Progenitor cell of endocrine pancreas (in vitro differentiated cells): ENCODE measurements at places on chromosomes 12 and 14.

DNA sequence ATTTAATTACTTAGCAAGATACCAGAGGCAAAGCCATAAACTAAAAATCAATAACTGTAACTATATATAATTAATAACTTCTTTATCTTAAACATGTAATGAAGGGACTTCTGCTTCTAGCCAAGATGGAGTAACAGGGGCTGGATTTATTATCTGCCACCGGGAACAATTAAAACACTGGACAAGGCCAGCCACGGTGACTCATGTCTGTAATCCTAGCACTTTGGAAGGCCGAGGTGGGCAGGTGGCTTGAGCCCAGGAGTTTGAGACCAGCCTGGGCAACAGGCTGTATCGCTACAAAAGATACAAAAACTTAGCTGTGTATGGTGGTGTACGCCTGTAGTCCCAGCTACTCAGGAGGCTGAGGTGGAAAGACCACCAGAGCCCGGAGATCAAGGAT, 113.6 kb downstream of the TAOK3 start:
- no peak for DNase-seq

DNA sequence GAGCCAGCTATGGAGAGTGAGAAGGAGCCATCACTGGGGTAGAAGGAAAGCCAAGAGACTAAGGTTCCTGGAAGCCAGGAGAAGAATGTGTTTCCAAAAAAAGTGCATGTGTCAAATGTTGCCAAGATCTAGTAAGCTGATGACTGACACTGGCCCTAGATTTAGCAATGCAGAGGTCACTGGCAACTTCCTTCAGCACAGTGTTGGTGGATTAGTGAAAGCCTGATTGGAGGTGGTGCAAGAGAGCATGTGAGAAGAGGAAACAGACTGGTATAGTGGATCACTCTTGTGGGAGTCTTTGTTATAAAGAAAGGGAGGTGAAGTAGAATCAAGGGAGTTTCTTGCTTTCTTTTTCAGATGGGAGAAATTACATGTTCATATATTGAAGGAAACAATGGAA, 34.1 kb upstream of the CHGA start:
- no peak for DNase-seq

DNA sequence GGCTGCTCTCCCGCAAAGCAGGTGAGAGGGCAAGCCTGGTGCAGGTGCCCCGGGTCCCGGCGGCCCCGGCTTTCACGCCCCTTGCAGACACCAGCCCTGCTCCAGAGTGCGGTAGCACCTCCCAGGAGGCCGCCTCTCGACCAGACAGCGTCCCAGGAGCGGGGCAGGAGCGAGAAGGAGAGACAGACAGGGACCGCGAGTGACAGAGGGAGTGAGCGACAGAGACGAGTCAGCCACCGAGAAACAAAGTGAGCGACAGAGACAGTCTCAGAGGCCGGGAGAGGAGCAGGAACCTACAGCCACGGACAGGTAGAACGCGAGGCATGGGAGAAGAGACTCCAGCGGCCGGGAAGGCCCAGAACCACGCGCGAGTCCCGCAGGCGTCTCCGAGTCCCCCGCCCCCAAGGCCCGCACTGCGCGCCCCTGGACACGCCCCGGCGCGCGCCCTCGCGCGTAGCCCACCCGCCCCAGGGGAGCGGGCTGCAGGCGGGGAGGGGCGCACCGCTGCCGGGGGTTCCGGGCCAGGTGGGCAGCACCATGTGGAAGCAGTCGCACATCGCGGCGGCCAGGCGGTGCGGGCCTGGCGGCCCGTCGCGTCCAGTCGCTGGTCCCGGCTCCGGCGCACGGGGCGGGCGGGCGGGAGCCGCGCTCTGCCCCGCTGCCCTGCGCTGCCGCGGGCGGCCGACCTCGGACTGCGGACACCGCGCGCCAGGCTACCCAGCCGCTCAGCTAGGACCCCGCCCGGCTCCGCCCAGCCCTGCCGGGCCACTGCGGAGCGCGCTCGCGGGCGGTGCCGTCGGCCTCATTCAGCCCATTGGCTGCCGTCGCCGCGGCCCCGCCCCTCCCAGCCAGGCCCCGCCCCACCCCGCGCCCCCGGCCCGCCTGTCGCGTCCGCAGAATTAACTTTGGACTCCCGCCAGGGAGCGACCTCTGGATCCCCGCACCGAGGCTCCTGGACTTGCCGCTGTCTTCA, at the start of gene AHNAK2:
AHNAK2 (minus strand) TSS at position 694 of the 973 bp plus-strand sequence; CDS start at position 557, 137 bp downstream.
- DNase-seq = peak; percentile 73

- peak; percentile 46 for DNase-seq
Measured at GRCh38 chr12:52171950-52172512, 19.8 kb downstream of the KRT80 start.

GRCh38 chr12:62642486-62642885, 175.9 kb downstream of the MON2 start:
- no peak for DNase-seq

DNA sequence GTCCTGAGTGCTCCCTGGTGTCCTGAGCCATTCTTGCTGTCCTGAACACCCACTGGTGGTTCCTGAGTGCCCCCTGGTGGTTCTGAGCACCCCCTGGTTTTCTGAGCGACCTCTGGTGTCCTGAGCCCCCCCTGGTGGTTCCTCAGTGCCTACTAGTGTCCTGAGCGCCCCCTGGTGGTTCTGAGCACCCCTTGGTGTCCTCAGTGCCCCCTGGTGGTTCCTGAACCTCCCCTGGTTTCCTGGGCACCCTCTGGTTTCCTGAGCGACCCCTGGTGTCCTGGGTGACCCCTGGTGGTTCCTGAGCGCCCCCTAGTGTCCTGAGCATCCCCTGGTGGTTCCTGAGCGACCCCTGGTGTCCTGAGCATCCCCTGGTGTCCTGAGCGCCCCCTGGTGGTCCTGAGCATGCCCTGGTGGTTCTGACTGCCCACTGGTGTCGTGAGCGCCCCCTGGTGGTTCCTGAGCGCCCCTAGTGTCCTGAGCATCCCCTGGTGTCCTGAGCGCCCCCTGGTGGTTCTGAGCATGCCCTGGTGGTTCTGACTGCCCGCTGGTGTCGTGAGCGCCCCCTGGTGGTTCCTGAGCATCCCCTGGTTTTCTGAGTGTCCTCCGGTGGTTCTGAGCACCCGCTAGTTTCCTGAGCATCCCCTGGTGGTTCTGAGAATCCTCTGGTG, 473.1 kb downstream of the TMEM121 start:
- no peak for DNase-seq

DNA sequence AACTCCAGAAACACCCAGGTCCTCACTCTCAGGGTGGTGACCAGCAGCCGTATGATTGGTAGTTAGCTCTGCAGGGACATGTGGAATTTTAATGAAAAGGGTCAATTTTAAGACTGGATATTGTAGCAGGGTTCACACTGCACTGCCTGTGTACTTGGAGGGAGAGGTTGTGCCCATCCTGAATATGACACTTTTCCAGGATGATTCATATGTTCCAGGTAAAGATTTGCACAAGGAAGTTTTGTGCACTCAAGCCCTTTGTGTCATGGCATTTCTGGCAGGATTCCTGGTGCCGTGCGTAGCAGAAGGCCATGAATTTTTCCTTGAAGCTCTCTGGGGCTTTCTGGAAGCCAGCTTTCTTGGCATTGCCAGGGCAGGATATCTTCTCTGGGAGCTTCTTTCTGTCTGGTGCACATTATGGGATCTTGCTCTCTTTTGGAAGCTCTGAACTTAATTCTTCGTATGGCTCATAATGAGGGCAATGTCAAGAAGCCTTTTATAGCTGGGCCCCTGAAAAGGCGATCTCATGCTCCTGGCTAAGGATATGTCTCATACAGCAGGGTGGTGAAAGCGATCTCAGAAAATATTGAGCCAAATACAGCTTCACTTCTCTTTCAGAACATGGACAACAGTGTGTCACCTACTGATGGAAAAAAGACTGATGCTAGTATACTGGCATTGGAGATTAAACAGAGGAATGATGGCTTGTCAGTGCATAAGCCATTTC, 1133.9 kb downstream of the AACS start:
- no peak for DNase-seq

- DNase-seq = no peak
Measured at GRCh38 chr14:79608446-79608845, 602.9 kb downstream of the DIO2 start.

DNA sequence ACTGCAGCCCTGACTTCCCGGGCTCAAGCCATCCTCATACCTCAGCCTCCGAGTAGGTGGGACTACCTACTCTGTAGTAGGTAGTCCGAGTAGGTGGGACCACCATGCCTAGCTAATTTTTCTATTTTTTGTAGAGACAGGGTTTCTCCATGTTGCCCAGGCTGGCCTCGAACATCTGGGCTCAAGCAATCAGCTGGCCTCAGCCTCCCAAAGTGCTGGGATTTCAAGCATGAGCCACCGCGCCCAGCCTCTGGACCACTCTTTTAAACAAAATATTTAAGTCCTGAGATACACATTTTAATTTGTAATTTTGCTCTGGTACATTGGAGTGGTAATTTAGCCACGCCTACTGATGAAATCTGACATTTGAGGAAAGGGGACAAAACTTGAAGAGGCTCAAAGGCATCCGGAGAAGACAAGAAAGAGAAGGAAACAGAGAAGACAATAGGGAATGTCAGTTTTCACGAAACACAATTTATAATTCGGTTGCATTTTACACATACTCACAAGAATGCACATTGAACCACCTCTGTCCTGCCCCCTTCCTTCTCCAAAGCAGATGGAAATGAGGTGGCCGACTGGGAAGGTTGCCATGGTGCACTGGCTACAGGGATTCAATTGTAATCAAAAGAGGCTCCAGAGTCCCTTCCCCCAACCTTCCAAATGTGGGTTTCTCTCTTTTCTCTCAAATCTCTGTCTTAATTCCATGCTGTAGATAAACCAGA, 9.7 kb upstream of the TUBA1A start:
- no peak for DNase-seq

- no peak for DNase-seq
Measured at GRCh38 chr14:34619471-34619870, 10.5 kb downstream of the SNX6 start.

DNA sequence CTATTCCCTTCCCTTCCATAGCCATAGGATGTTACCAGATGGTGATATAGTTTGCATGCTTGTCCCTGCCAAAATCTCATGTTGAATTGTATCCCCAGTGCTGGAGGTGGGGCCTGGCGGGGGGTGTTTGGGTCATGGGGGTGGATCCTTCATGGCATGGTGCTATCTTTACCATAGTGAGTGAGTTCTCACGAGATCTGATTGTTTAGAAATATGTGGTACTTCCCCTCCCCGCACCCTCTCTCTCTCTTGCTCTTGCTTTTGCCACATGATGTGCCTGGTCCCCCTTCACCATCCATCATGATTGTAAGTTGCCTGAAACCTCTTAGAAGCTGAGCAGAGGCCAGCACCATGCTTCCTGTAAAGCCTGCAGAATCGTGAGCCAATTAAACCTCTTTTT, 181.3 kb downstream of the CAND1 start:
- DNase-seq = no peak

DNA sequence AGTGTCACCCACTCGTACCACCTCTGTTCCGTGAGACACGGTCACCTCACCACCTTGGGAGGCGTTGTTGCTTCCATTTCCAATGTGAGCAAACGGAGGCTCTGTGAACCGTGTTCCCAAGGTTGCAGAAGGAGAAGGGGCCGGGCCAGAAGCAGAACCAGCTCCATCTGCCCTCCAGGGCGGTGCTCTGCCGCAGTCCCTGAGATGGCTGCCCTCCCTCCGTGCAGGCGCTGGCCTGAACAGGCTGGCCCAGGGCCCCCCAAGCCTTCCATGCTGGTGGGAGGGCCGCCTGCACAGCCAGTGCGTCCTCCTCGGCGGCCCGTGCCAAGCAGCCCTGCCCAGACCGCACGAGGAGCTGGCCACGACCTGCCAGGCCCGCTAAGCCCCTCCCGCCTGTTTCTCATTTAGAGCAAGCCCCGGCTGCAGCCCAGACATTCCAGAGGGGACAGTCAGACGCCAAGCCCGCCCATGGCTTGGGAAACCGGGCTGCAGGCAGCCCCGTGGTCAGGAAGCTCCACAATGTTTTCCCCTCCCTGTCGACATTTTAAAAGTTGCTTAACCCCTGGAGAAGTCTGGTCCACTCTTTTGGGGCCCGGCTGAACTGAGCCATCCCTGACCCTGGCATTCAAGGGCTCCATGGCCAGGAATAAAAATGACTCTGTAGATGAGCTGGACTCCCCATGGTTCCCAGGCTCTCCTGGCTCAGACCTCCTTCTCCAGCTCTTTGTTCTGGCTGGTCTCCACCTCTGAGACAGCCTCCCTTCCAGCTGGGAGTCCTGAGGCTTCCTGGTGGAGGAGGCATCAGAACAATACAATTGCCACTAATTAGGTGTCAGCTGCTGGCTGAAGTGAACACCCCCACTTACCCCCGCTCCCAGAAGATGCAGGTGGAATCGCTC, 236.0 kb downstream of the BCL11B start:
- no peak for DNase-seq
